ENCODE measurements at places on chromosomes 3 and 15. TPM values are rescaled to one million over a fixed set of nuclear protein-coding genes. Genes with fewer than 3 reads are reported as not detected.

Gene LRRN1
- 1.1 TPM for total RNA-seq

Gene FBXO40
- not detected for total RNA-seq

- H3K4me1 ChIP-seq: peaks cover 25% of the 10 kb centered on the region
- H3K36me3 ChIP-seq: no peaks in the 10 kb centered on the region
- peaks cover 8% of the 10 kb centered on the region for H3K27me3 ChIP-seq
- no peak overlapping the region for H3K4me3 ChIP-seq
Measured at GRCh38 chr3:14537590-14538450, 2.3 kb downstream of the GRIP2 start.

DNA sequence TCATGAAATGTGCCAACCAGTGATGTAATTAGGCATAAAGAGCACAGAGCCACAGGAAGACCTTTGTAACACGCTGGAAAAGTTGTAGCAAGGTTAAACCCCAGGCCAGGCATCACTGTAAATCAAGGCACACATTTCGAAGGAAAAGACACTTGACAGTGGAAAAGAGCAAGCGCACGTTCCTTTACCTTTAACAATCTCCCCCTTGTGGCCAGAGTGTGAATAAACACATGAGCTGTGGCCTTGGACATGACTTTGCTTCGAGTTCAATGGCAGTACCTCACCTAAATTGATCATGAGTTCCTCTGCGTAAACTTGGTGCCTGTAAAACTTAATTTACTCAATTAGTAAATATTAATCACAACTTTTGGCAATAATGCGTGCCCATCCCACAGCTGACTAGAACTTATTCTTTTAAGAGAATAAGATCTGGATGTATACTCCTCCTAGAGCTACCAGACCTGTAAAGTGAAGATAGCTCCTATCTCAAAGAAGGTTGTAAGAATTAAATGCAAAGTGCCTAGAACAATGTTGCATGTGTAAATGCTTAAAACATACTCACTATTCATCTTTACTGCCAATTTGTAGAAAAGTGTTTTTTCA is 757.0 kb upstream of the NECTIN3 start:
- H3K4me3 ChIP-seq: no peak overlapping the region
- H3K36me3 ChIP-seq: no peaks in the 10 kb centered on the region
- no peaks in the 10 kb centered on the region for H3K27me3 ChIP-seq
- H3K4me1 ChIP-seq: no peaks in the 10 kb centered on the region
- DNase-seq: no peak

DNA sequence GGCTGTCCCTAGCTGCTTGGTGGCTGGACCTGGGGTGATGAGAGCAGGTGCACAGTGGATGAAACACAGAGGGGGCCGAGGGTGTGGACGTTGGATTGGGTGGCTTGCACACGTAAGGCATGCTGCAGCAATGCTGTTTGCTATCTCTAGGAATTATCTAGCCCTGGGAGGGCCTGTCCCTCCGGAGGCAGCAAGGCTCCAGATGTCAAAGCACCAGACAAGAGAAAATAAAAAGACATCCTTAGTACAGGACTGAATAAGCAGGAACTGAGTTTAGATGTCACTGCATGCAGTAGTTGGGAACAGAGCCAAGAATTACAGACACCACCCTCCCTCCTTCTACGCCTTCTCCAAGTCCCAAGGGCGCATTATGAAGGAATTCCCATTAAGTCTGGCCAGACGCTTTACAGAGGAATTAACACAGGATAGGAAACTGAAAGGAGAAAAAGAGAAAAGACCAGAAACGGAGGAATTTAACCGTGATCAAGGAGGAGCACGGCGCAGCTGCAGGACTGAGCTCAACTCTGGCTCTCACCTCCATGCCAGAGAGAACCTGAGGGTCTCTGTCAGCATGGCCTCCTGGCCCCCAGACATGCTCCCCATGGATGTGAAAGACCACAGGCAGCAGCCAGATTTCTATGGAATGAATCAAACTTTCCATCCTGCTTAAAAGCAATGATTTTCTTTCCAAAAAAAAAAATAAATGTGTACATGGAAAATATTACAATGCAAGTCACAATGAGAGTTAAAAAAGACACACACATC is 13.8 kb downstream of the ATP10A start:
- peak overlapping the region; percentile 77 for H3K27ac ChIP-seq
- H3K27me3 ChIP-seq: no peaks in the 10 kb centered on the region
- DNase-seq: no peak
- peaks cover 40% of the 10 kb centered on the region for H3K4me1 ChIP-seq
- H3K36me3 ChIP-seq: no peaks in the 10 kb centered on the region

GRCh38 chr3:149243540-149243939 is 21.9 kb upstream of the CP start:
- no peak overlapping the region for H3K4me3 ChIP-seq
- H3K4me1 ChIP-seq: peaks cover 13% of the 10 kb centered on the region
- DNase-seq: no peak
- H3K27ac ChIP-seq: no peak overlapping the region
- H3K36me3 ChIP-seq: no peaks in the 10 kb centered on the region
- no peaks in the 10 kb centered on the region for H3K27me3 ChIP-seq

- H3K36me3 ChIP-seq: no peaks in the 10 kb centered on the region
- H3K4me1 ChIP-seq: no peaks in the 10 kb centered on the region
- no peaks in the 10 kb centered on the region for H3K27me3 ChIP-seq
- DNase-seq: peak; percentile 53
Measured at GRCh38 chr3:42707620-42708355, 5.2 kb upstream of the HHATL start.

GRCh38 chr3:140117096-140117526 is 182.1 kb downstream of the CLSTN2 start:
- DNase-seq: no peak
- H3K4me1 ChIP-seq: no peaks in the 10 kb centered on the region
- H3K27me3 ChIP-seq: no peaks in the 10 kb centered on the region
- no peak overlapping the region for H3K27ac ChIP-seq
- no peaks in the 10 kb centered on the region for H3K36me3 ChIP-seq
- no peak overlapping the region for H3K4me3 ChIP-seq

- H3K27ac ChIP-seq: no peak overlapping the region
- DNase-seq: no peak
- H3K36me3 ChIP-seq: no peaks in the 10 kb centered on the region
- no peaks in the 10 kb centered on the region for H3K27me3 ChIP-seq
Measured at GRCh38 chr15:51250217-51251011, 88.0 kb downstream of the CYP19A1 start.

- no peak overlapping the region for H3K4me3 ChIP-seq
- no peaks in the 10 kb centered on the region for H3K36me3 ChIP-seq
- no peak overlapping the region for H3K27ac ChIP-seq
- no peaks in the 10 kb centered on the region for H3K27me3 ChIP-seq
Measured at GRCh38 chr3:56845505-56845904, 43.8 kb upstream of the ARHGEF3 start.

DNA sequence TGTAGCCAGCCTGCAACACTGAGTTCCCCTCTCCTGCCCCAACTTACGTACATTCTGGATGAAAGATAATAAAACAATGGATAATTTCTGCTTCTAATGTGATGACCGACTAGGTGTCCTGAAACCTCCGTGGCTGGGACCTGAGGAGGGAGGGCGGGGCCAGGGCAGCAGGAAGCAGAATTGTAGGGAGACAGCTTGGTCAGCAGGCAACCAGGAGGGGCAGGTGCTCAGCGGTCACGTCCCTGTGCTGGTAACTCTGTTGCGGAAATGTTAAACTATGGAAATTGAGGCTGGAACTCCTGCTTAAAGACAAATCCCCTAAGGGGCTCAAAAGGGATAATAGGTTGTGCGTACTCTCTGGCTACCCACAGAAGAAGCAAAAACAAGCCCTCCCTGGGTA is 30.4 kb downstream of the SLC6A20 start:
- no peak overlapping the region for H3K4me3 ChIP-seq
- H3K4me1 ChIP-seq: no peaks in the 10 kb centered on the region
- no peaks in the 10 kb centered on the region for H3K27me3 ChIP-seq
